Jurkat, Clone E6-1 (cell line): ENCODE measurements at places on chromosomes 12 and 14.
A peak's percentile ranks its signal among the peaks of the same experiment; 100 is the strongest.

DNA sequence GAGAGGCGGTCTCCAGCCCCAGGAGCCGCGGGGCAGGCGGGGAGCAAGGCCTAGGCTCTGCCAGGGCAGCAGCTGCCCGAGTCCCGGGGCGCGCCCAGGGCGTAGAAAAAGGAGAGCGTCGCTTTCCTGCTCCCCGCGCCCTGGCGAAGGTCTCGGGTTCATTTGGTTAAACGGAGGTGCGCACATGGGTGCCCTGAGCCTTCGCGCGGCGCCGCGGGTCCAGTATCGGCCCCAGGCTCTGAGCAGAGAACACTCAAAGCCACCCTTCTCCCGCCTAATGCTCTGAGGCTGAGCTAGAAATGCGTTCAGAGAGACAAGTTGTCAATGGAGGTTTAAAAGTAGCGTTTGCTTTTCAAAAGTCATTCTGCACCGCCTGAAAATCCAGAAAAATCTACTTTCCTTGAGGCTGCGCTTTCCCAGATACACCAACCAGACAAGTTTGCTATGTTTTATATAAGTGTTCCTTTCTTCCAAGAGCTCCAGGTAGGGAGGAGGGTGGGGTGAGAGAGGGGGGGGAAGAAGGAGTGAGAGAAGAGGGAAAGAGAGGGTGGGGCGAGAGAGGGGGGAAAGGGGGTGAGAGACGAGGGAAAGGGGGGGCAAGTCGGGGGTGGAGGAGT, 1.5 kb downstream of the TMEM132C start:
- DNase-seq: no peak

DNA sequence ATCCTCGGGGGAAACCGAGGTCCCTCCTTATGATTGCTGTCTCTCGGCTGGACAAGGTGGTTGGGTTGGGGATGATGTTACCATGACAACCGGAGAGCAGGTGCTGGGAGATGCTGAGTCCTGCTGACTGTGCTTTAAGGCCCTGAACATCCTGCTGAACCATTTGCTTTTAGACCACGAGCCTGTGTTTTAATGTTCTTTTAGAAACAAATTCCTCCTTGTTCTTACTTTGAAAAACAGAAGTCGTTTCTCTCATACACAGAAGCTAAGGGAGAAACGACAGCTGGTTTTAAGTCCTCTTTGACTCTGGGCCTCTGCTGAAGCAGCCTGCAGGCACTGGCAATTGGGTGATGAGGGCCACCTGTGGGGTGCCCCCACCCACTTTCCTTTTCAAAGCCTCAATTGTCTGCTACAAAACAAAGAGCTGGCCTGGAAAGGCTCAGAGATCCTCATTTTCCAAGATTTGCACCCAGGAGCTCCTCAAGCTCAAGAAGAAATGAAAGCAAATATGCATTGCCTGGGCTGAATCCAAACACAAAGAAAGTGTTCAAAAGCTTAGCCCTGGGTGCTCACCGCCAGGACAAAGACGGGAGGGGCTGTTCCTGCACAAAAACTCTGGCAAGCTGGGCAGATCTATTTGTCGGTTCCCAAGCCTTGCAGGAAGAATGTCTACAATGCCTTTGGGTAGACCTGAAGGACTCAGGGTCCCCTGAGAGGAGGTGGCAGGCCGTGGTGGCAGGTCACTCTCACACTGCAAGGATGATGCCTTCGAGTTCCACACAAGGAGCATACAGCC, 90.0 kb upstream of the CLMN start:
- DNase-seq: no peak

- peak; percentile 30 for DNase-seq
Measured at GRCh38 chr12:131222329-131223139, 268.8 kb downstream of the ADGRD1 start.

DNA sequence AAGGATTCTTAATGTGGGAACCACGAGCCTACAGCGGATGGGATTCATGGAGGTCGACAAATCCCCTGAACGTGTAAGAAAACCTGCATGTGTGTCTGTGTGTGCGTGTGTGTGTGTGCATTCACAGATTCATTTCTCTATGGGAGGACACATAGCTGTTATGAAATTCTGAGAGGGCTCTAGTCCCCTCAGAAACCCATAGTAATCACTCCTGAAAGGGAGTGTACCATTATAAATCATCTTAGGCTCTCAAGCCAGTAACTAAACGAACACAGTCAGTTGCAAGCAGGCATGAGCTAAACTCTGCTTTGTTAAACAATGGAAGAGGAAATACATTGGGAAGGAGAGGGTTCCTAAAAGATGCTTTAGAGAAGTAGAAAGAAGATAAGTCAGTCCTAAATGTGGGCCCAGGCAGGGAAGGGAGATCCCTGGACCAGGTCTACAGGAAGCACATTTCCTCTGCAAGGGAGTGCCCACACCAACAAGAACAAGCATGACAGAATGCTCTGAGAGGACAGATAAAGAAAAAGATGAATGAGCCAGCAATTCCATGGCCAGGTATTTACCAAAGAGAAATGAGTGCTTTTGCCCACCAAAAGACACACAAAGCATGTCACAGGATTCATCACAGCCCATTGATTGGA, 91.3 kb downstream of the ITPR2 start:
- no peak for DNase-seq

GRCh38 chr12:123498126-123498825, 35.2 kb downstream of the RILPL1 start:
- no peak for DNase-seq

GRCh38 chr14:37147310-37147880, 25.0 kb downstream of the SLC25A21 start:
- no peak for DNase-seq

DNA sequence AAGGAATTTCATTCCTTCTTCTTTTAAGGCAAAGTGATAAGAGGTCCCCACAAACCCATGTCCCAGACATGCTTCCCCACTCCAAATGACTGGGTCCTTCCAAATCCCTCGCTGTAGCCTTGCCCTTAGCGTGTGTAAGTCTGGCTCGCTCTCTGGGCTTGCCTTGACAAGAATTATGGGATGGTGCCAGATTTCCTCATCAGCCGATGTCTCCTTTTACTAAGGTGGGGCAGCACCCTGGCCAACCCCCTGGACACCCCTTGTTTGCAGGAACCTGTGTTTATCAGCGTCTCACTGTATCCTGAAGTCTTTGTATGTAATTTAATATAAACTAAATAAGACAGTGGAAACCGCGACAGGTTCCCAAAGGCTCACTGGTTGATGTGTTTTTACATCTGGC, 493.3 kb downstream of the EGLN3 start:
- DNase-seq: no peak

DNA sequence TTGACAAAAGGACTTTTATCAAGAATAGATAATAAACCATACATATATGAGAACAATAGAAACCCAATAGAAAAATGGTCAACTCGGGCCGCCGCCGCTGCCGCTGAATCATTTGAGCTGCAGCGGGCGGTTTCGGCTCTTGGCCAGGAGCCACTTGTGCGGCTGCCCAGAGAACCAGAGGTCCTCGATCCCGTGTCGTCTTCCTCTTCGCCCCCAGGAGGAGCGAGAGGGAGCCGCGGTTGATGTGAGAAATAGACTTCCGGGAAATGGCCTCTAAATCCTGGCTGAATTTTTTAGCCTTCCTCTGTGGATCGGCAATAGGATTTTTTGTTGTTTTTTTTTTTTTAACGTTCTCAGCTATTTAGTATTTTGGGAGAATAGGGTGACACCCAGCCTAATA, 44.8 kb downstream of the CPSF6 start:
- no peak for DNase-seq

DNA sequence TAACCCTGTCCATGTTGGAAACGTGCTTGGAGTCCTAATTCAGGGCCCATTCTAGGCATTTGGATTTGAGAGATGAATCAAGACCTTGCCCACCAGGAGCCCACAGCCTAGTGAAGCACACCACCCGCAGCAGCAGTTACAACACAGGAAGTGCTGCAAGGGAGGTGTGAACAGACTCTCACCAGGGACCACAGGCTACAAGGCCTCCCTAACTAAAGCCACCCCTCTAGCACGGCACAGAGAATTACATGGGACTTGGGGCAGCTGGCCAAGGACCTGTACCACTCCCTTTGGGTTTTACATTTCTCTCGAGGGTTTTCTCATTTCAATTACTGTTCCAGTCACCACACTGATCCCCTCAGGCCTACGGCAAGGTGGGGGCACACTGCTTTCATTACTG, 49.5 kb upstream of the FOXN3 start:
- peak; percentile 70 for DNase-seq

DNA sequence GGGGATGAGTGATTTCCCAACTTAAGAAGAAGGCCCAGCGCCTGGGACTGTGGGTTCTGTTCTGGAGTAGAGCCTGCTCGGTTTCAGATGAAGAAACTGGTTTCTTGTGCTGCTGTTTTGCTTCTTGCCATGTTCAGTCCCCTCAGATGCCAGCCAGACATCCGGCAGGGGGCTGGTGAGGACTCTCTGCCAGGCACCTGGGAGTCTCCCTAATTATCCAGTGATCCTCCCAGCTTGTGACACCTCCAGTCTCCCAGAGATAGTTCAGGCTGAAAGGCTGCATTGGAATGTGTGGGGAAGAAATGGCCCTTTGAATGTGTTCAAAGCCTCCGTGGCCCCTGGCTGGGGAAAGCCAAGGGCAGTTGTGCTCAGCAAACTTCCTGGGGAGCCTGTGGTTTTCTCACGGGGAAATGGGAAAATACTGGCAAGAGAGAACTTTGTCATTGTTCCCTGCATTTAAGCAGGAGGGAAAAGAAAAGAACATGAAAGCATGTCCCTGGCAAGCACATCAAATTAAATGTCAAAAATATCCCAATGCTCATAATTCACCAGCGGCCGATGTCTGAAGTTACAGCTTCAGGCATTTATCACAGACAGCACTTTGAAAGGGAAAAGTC, 8.5 kb upstream of the SERPINA12 start:
- DNase-seq: no peak

DNA sequence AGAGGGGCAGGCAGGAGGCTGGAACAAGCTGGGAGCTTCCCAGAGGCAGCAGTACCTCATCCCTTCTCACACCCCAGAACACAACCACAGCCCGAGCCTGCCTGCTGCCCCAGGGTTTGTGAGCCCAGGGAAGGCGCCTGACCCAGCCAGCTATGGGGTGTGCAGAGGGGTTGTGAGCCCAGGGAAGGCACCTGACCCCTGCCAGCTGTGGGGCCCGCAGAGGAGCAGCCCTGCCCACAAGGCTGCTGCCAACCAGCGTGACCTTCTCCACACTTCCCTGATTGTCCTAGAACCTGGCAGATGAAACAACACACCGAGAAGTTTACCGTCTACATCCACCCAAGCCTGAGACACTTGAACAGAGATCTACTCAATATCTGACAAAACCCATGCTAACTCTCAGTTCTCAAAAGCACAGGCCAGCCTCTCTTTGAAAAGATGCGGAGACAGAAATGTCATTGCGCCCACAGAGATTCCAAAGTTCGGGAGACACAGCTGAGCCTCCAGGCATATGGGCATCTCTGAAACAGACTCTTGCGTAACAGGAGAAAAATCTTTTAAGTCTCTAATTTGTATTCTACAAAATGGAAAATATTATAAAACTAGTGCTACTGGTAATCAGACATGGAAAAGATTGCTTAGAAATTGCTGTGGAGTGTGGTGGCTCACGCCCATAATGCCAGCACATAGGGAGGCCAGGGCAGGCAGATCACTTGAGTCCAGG, 47.3 kb downstream of the SFSWAP start:
- no peak for DNase-seq

DNA sequence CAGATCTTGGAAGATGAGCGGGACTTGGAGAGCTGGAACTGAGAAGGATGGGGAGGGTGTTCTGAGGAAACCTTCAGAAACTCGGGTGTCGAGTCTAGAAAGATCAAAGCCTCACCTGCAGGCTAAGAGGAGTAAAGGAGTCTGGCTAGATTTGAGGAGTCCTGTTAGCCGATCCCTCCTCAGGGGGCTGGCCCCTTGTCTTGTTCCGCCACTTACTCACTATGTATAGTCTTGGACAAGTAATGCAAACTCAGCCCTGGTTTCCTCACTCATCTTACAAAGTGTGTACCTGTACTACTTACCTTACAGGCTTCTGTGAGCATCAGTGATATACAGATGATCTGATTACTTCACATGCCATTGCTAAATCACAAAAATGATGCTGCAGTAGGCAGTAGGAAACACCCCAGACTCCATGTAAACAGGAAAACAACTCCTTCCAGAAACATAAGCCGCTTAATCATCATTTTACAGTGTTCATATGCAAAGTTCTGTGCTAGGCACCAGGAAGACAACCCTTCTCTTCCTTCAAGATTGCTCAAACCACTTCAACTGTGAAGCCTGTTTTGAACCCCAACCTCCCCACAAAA, 2.0 kb upstream of the SPTLC2 start:
- no peak for DNase-seq

DNA sequence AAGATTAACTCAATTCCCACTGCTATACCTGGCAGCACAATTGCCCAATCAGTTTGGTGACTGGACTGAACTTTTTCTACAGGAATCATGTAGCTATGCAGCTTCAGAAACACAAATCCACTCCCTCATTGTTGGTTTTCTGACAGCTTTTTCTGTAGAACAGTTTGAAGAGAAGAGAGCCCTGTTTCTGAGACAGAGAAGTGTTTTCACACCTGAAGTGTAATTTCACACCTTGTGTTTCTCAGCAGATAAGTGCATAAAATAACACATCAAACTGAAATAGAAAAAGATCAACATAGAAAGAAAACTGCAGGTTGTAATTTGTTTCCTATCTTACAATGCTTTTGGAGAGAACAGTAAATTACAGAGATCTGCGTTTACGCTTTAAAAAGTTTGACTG, 335.6 kb downstream of the SNAPC1 start:
- no peak for DNase-seq

DNA sequence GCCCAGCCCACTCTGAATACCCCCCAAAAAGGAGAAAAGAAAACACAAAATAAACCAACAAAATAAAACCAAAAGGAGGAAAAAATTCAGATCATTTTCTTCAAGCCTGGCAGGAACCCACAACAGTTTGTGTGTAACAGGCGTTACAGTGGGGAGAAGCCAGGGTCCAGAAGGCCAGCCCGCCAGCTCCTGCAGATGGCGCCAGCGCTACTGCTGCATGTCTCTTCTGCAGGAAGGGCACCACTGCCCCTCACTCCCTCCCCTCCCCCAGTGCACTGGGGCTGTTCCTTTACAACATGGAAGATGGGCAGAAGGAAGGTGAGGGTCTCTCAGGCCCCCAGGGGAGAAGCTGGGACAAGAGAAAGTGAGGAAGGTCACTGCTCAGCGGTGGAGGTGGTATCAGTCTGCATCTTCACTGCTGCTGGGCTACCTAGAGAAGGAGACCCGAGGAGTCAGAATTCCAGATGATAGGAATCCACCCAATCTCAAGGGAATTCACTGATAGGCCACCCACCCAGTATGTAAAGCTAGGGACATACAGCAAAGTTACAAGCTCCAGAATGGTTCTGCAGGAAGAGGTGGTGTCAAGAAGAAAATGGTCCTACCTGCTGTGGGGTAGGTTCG, 2.3 kb upstream of the NOP2 start:
- no peak for DNase-seq
